ENCODE measurements at places on chromosomes 5 and 9.
A peak's percentile ranks its signal among the peaks of the same experiment; 100 is the strongest.

GRCh38 chr5:176773408-176774035, 36.8 kb upstream of the UNC5A start:
- DNase-seq: no peak

DNA sequence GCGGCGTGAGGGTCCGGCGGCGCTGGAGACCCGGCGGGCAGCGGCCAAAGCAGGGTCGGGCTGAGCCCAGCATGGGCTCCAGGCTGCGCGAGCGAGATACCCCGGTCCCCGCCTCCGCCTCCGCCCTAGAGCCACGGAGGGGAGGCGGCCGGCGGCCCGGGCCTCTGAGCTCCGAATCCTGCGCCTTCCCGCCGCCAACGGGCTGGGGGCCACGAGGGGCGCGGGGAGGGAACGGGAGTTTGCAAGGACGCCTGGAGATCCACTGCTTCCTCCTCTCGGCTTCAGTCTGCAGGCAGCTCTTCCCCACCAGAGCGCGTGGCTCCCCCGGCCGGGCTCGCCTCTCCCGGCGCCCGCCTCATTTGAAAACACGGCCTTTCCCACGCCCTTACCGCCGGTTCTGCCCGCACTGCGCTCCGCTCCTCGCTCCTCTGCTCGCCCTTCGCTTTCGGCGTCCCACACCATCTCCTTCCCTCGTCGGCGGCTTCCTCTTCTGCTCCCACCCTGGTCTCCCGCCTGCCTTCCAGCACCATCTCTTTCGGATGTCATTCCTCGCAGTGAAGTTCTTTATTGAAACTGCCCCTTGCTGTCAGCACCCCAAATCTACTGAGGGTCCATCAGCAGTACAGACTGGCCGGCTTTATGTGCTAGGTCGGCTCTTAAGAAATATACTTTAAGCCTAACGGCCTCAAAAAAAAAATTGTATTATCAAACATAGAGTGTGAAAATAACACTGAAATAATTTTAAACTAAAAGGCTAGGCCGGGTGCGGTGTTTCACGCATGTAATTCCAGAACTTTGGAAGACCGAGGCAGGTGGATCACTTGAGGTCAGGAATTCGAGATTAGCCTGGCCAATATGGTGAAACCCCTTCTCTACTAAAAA, 105.0 kb upstream of the FAM120A start:
- DNase-seq: no peak

DNA sequence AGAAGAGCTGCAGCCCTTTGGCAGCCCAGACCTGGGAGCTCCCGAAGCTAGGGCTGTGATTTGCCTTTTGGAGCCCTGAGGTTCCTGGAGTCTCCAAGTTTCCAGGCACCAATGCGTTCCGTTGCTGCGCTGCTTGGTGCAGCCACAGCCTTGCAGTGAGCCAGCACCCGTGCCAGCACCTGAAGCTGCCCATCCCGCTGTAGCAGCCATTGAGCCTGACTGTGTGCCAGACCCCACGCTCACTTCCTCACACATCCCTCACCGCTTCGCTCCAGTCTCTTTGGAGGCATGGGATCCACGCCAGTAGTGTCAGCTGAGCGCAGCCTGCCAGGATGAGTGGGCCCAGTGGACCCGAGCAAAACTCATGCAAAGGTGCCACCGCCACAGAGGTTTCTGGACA, 22.5 kb upstream of the C9orf72 start:
- no peak for DNase-seq

GRCh38 chr5:97726106-97726505, 543.1 kb upstream of the RIOK2 start:
- DNase-seq: no peak

GRCh38 chr9:127779136-127779981, 893 bp upstream of the SH2D3C start:
- no peak for DNase-seq

- DNase-seq: no peak
Measured at GRCh38 chr5:144335561-144335960, 164.9 kb downstream of the KCTD16 start.

DNA sequence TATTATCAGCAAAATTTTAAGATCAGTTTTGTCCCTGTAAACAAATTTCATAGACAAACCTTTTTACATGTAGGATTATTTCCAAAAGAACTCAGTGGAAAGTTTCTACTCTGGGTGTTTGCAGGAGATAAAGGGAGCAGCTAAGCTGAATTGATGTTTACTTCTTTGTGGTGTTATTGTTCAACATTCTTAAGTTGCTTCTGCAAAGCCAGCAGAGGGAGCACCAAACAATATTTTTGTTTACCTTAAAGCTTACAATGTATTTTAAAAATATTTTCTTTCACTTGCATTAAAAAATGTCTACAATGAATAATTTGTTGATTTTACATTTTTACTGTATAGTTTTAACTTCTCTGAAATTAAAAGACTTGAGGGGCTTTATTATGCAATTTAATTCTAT, 135.4 kb downstream of the ATG10 start:
- no peak for DNase-seq

- DNase-seq: peak; percentile 24
Measured at GRCh38 chr9:36218011-36218410, 27.3 kb downstream of the CLTA start.

DNA sequence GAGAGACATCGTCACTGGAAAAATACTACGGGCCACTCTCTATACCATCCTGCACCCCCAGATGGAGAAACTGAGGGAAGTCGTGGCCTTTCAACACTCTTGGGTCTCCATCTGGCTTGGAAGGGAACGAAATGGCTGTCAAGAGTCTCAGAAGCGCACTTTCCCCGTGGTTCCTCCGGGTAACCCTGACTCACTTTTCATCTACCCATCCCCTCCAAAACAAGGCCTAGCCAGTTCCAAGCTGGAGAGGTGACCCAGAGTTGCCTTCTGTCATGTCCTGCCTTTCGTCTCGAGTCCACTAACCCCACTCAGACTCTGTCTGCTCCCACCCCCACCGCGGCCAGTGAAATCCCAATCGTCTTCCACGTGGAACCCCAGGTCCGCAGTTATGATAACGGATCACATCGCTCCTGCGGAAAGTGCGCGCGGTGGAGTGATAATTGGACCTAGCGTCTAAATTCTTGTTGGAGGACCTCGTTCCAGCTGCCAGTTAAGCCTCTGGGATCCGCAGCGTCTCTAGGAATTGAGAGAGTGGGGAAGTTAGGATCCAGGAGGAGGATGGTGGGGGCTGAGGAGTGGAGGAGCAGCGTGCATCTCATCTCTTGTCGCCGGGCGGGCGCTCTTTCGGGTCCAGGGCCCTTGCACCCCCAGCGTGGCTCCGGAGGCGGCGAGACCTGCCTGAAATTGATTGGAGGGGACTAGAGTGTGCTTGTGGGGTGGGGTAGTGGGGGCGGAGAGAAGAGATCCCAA, 4.6 kb downstream of the CDKN2A start:
- no peak for DNase-seq

- DNase-seq: no peak
Measured at GRCh38 chr9:108156270-108156998, 666.9 kb upstream of the KLF4 start.

- no peak for DNase-seq
Measured at GRCh38 chr5:161261668-161262323, 284.7 kb downstream of the GABRB2 start.

DNA sequence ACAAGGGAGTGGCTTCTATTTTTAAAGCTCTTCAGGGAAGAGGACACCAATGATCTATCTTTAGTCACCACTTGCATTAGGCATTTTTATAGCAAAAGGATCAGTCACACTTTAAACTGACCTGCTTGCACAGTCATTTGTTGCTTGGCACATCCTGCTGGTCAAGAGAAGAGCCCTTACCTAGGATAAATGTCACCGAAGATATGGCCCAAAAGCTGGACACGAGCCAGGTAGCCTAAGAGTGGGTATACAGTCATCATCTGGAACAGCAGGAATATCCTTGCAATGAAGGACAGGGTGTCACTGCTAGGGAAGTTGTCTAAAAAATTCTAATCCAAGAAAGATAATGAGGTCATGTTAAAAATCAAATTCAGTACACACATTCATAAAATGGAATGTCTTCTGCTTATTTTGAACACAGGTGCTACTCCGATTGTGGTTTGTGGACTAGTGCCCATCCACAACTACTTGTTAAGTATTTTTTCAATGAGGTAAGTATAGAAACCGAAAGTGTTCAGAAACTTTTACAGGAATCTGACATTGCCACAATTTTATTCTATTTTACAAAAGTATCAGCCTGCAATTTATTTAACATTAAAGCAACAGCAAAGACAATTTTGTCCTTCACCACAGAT, 78.4 kb downstream of the SLC38A9 start:
- DNase-seq: no peak

- no peak for DNase-seq
Measured at GRCh38 chr5:94782383-94782782, 163.9 kb downstream of the SLF1 start.

- DNase-seq: no peak
Measured at GRCh38 chr9:27422279-27422834, 101.7 kb upstream of the IFNK start.

DNA sequence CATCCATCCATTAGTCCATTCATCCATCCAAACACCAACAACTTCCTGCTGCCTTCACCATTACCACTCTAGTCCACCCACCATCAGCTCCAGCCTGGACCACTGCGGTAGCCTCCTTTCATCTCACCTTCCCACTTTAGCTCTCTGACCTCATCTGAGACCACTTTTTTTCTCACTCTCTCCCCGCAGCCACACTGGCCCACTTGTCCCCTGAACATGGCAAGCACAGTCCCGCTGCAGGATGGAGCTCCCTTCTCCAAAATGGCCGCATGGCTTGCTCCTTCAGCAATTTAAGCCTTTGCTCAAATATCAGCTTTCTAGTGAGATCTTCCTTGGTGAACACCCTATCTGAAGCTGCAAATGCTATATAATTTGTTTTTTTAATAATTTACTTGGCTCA, 11.1 kb downstream of the CSF1R start:
- no peak for DNase-seq

DNA sequence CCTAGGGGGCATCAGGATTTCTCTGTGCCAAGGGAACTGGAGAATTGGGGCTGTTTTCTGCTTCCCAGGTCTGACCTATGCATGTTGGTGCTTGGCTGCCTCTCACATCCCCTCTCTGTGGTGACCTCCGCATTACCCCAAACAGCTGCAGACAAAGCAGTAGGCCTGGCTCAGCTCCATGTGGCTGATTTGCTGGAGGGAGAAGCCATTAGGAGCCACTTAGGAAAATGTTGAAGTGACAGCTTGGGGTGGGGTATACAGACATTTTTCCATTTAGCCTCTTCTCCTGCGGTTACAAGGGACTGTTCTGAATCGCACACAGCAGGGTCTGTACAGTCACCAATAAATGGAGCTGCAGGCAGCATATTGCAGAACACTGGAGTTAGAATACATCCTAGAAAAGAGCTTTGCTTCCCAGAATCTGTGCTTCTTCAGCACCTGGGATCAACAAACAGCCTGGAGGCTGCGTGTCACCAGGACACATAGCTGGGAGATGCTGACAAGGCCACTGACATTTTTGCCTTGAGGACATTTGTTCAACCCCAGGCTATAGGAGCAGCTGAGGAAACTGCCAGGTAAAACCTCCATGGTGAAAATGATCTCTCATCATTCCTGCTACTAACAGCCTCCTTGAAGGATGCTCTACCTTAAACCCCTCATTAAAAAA, 335.3 kb downstream of the DIRAS2 start:
- DNase-seq: no peak

DNA sequence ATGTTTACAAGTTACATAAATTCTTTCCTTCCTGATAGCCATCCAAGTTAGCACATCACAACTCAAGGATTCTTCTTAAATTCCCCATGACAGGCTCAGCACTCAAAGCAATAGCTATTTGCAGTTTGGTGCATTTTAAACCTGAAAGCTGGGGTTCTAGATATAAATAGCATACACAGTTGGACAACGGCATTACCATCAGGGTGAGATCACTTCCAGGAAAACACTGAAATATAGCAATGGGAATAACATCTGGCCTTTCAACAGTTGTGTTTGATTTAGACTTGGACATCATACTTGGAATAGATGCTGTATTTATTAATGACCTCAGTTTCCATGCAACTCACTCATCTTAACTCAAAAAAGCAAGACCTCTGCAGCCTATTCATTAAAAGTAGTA, 24.7 kb upstream of the LECT2 start:
- DNase-seq: no peak

DNA sequence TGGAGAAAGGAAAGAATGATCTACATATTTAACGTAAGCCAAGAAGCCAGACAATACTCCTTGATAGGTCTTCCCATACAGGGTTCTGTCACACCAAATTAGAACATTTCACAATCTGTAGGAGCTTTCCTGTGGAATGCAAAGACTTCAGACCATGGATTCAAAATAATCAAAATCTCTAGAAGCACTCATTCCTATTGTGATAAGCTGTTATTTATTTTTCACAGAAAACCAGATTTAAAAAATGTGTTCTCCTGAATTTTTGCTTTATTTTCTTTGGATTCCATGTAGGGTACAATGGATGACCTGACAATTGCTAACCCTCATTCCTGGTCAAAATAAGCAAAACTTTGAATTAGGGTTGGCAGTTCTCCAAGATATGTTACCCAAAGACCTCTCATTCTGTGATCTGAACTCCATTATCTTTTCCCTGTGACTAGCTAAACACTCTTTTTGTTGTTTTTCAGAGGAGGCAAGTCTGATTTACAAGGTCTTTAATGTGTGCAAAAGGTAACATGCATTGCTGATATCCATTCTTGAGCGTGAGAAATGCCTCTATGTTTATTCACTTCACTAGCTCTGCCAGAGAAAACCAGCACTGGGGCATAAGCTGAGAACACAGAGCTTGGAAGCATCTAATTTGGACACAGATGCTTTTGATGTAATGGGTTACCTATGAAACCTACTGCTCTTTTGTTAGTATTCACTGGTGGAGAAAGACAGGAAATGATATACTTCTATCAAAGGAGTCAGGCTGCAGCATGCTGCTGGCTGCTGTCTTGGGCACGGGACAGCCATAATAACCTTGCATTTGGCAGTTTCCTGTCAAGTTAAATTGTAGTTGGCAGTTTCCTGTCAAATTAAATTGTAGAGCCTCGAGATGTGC, 31.4 kb downstream of the ACTBL2 start:
- DNase-seq: no peak

DNA sequence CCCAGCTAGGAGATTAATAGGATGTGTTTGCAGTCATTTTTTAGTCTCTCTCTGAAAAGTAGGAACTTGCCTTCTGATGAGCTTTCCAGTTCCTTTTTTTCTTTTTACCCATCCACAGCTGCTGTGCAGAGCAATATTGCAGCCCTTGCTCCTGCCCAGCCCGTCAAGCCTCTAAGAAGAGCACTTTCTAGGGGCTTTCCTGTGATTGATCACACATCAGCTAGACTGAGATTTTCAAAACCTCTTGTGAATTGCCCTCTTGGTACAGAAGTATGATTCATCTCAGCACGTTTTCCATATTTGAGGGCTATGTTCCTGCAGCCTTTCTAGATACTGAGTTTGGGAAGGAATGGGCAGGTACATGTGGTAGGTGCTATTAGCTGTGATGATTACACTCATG, 93.9 kb downstream of the GALNT10 start:
- no peak for DNase-seq

- no peak for DNase-seq
Measured at GRCh38 chr9:15492485-15493150, 18.2 kb downstream of the PSIP1 start.
